ENCODE measurements at places on chromosomes 4 and X.
A peak's percentile ranks its signal among the peaks of the same experiment; 100 is the strongest.

DNA sequence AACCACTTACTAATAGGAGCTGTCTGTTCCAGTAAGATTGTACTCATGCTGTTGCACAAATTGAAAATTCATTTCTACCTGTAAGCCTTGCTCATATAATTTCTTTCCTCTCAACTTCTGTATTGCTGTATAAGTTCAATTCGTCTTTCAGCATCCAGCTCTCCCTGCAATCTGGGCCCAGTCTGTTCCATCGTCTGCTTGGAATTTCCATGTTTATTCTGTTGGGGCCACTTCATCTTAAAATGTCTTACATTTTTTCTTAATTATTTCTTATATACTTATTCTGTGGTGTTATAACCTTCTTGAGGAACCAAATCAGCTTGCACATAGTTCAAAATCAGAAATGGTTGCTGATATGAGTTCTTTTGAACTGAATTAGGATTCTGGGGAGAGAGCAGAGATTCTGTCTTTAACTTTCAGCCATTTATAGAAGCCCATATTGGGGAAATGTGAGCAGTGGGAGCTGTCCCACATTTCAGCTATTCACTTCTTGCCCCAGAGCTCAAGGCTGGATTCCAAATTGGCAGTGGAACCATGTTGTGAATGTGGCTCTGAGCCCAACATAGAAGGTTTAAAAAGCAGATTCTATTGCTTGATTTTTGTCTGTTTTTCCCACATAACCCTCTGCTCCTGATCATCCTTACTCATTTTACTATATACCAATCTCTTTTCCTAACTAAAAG is 291.9 kb downstream of the BMPR1B start:
- peak; percentile 38 for DNase-seq

GRCh38 chr4:52110171-52110570 is 59.1 kb downstream of the SPATA18 start:
- DNase-seq: no peak

DNA sequence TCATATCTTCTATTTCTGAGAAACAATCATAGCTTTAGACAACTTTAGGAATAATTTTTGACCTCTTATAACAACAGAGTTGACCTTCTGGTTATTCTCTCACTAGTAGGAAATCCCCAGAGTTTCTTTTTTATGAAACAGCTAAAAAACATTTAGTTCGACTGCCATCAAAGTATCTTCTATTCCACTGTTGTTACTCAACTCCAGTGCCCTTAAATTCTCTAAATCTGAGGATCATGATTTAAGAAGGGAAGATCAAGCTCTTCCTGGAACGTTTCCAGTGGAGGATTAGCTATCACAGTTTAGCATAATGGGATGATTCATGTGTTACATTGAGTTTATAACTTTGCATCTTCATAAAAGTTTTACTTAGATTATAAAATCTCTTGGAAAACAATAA is 134.9 kb upstream of the VEGFC start:
- peak; percentile 10 for DNase-seq

DNA sequence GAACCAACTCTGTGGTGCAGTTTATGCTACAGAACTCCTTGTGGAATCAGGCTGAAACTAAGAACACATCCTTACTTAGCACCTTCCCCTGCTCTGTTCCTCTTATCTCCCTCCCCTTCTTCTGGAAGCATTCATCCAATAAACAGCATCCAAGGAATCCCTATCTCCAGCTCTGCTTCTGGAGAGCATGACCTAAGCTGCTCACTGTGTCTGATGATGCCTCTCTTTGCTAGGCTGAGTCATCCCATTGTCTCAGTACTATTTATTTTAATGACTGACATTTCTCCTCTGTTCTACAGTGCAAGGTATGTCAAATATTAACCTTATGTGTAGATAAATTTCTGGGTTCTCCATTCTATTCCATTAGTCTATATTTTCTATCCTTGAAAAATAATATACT is 71.2 kb downstream of the BEND2 start:
- DNase-seq: no peak

DNA sequence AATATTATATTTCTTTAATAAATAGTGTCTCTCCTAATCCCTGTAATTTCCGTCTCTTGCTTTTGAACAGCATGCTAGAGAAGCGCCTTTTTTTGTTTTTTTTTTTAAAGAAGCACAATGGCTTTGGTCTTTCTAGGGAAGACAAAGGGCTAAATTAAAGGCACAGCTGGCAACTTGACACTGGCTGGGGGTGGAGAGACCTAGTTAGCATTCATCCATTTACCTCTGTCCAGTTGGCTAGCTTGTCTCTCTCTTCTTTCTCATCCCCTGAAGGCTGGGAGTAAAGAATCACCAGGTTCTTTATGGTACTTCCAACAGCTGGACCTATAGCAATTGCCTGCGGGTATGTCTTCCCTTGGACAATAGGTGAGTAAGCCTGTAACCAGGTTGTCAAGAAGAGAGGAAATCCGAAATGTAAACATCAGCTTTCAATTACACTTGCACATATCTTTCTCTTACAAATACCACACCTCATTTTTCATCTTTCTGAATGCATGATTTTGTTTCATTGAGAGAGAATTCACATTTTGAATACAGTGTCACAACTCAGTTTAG is 178.4 kb upstream of the GPR101 start:
- no peak for DNase-seq

- peak; percentile 66 for DNase-seq
Measured at GRCh38 chr4:138035781-138036258, 206.3 kb downstream of the SLC7A11 start.

DNA sequence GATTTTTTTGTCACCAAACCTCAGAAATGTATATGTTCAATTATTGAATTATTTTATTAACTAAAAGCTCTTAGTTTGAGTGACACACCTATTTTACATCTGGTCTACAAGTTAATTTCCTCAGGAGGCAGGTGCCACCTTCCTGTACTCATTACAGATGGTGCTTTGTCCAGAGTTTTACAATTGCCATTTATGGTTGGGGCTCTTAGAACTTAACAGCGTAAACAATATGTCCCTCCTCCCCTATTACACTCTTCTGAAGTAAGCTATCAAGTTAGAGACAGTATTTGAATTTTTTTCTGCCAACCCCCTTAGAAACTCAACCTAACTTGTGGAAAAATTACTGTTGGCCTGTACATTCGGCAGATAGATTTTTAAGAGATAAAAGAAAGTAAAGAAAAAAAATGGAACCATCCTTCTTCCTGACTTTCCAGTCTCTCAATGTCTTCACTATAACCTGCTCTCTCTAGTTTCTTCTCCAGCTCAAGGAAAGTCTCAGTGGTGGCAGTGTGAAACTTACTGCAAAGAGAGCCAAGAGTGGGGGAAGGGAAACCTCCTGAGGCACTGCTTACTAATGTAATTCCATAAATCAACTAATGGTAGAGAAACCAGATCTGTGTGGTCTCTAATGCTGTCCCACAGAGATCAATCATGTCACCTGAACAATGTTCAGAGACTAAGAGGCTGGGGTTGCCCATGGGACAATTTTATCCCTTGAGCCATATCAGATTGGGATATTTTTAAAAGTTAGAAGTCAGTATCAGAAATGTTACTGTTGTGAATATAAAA is 7.8 kb downstream of the CXXC4 start:
- peak; percentile 55 for DNase-seq

DNA sequence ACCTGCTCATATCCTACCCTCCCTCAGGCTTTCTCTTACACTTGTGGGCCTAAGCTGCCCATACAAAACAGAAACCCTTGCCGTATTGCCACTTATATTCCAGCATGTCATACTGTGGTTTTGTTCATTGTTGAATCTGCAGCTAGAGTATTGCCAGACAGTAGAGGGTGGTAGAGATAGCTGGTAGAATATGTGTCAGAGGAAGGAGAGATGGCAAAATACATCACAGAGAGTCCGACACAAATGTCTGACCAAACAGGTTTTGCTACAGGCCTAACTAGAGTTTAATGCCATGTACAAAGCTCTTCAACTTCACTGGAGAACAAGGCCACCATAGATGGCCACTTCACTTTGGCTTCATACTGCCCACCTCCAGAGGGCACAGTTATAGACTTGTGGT is 160.1 kb downstream of the EFHC2 start:
- no peak for DNase-seq

- DNase-seq: peak; percentile 53
Measured at GRCh38 chr4:156411531-156411930, 457.9 kb upstream of the CTSO start.

GRCh38 chr4:8722556-8722955 is 130.0 kb downstream of the CPZ start:
- no peak for DNase-seq

DNA sequence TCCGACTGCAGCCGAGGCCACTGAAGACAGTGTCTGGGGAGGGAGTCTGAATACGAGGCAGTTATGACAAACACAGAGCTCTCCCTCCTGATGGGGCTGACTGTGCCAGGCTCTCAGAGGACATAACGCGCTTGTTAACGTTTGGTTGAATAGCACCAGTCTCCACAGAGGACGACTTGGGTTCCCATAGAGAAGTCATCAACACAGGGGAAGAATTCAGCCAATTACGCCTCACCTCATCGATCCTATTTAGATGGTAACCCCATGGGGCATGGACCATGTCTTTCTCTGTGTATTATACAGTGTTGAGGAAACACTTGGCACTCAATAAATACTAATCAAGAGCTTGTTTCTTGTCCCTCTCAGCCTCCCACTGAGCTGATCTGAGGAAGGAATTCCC is 642.6 kb upstream of the LCORL start:
- no peak for DNase-seq

DNA sequence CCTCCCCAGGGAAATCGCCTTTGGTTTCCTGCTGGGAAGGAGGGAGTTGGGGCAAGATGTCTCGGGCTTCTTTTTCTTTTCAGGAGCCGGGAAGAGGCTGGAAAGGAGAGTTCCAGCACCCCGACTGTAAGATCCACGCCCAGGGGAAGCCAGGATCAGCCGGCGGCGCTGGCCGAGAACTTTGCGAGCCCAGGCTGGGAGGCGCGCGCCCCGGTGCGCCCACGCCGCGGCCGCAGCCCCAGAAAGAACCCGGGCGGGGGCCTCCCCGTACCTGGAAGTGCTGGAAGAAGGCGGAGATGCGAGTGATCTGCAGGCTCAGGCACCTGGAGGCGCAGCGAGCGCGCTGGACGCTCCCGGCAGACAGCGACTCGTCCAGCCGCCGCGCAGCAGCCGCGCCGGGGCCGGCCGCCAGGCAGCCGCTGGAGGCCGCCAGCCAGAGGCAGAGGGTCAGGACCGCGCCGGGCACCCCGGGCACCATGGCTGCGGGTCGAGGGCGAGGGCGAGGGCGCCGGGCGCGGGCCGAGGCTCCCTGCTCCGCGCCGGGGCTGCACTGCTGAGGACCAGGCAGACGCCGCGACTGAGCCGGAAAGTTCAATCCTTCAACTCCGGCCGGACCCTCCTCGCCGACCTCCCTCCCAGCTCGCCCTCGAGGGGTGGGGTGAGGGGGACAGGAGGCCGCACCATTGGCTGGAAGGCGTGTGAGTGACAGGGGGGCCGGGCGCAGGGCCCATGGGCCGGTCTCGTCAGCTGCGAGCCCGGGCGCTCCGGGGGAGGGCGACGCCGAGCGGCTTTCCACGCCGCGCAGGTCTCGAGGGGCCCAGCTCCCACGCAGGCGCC is at the start of gene ANOS1:
TSS of gene ANOS1 (minus strand) at position 579 of the 837 bp plus-strand sequence. CDS start at position 478, 101 bp downstream.
- DNase-seq: peak; percentile 82

DNA sequence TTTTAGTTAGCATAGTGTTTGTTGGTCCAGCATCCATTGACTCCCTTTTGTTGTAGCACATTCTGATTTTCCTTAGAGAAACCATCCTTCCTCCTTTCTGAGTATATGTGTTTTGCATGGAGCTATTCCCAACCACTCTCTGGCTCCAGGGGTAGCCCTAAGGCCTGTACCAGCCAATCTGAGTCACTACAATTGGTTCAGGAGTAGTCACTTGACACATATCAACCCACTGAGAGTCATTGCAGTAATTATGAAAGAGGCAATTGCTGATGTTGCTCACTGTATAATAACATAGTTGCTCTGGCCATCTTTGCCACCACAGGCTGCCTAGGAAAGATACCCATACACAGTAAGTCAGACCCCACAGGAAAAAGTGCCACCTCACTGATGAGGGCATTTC is 71.2 kb upstream of the GRID2 start:
- DNase-seq: no peak

DNA sequence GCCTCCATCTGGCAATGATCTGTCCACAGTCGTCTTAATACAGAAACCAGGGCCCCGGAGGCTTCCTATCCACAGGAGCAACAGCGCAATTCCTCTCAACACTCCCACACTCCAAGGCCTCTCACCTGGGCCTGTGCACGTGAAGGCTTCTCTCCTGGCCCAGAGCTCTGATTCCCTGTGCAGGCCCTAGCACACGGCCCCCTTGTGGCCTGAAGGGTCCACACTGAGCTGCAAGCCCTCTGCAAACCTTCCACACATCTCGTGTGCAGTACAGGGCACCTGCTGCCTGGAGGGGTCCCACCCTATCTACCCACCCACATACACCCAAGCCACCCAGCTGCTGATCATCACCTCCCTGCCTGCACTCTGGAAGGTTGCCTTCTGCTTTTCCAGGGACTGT is 150.1 kb upstream of the NUDT10 start:
- no peak for DNase-seq

- DNase-seq: peak; percentile 2
Measured at GRCh38 chrX:23952984-23953907, 45.4 kb downstream of the CXorf58 start.

DNA sequence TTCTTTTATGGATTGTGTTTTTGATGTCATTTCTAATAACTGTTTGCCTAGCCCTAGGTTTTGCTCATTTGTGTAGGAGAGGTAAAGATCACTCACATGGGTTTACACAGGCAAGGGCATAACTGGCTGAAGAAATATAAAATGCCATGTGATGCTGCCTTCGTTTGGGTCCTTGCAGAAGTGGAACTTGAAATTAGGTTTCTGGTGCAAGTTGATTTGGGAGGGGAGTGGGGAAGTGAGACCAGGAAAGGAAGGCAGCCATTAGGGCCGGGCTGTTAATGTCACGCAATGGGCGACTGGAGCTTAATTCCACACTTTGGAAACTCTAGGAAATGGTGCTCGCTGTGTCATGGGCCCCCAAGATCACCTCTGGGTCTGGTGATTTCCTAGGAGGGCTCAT is 14.5 kb downstream of the CLCN4 start:
- no peak for DNase-seq

DNA sequence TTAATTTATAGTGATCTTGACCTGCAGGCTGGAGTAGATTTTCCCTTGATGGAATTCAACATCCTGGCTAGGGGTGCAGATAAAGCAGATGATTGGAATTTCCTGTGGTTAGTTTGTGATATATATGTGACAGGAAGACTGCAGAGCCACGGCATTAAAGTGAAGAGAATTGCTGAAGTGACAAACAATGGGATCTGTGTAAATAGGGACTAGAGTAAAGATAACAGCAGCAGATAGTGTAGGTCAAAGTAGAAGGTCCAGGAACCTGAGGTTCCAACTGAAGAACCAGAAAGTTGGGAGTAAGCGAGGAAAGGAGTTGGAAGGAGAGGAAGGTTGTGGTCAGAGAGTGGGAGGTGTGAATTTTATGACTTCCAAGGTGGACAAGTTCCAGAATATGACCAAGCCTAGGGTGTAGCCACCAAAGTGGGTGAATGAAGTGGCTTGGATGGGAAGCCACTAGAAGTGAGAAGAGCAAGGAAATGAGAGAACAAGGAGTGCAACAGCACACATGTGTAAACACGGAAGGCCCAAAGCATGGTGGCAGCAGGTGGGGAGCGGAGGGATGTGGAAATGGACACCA is 325.0 kb downstream of the RAB28 start:
- DNase-seq: no peak
